Activated naive CD8-positive, alpha-beta T cell treated with anti-CD3 and anti-CD28 coated beads, Interleukin-2, amount 10 ng/mL, durations not matched to agents 7 days and 5 days (primary cell): ENCODE measurements at places on chromosomes 5 and 9.

- DNase-seq = no peak
Observed at GRCh38 chr5:6943197-6944112, 230.2 kb downstream of the TENT4A start.

DNA sequence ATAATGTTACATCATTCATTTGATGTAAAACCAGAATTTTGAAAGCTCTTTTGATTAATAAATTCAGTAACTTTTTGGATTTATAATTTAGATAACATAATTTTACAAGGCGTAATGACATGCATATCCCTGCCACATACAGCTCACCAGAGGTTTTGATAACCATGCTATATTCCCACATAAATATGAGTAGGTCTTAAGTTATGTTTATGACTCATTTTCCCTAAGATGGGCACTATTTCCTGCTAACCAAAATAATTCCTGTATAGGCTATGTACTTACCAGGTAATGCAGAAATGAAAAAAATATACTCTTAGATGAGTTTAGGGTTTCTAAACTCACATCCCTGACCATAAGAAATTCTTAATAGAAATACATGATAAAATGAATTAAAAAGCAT, 93.9 kb upstream of the EDIL3 start:
- DNase-seq = no peak

GRCh38 chr5:3220638-3221288, 374.9 kb upstream of the IRX1 start:
- DNase-seq = no peak

- DNase-seq = peak; percentile 88
Observed at GRCh38 chr9:125407974-125408900, 146.6 kb downstream of the GAPVD1 start.

GRCh38 chr9:28810388-28811075, 1237.3 kb upstream of the C9orf72 start:
- DNase-seq = no peak
